ENCODE measurements at places on chromosomes 7 and 10.

DNA sequence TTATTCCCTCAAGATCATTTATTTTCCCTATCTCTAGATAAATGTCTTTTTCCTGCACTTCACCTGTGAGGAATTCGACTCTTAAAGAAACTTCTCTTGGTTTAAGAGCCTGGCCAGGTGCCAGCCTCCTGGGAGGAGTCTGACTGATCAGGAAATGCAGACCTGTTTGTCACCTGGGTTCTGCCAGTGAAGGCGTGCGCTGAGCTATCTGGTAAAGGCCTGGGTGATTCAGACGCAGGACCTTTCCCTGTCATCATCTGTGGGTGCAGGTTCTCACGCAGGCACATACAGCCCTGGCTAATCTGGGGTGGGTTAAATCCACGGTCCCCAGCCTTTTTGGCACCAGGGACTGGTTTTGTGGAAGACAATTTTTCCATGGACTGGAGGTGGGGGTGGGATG is 65.3 kb upstream of the AQP1 start:
- DNase-seq, result no peak

- no peak for DNase-seq
These were observed 34.7 kb upstream of the NPY start for GRCh38 chr7:24249266-24249665.

DNA sequence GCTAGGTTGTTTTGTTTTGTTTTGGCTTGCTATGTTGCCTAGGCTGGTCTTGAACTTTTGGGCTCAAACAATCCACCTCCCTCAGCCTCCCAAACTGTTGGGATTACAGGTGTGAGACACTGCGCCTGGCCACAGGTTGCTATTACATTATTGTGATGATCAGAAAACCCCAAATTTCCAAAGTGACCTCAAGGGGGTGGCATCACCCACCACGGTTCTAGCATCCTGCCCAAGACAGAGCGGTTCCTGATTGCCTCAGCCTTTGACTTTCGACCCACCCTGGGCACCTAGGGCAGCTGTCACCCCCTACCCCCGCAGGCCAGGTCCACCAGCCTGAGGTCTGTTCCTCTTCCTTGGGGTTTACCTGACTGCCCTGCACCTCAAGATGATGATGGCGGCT is 28.4 kb downstream of the SBDS start:
- DNase-seq, result no peak

- no peak for DNase-seq
These were observed 21.6 kb upstream of the FAM180A start for GRCh38 chr7:135770139-135770710.

GRCh38 chr10:5070648-5071410 is 23.4 kb upstream of the AKR1C3 start:
- DNase-seq, result no peak

GRCh38 chr10:24153031-24153430 is 55.9 kb upstream of the KIAA1217 start:
- DNase-seq, result no peak

- DNase-seq, result no peak
These were observed 237.7 kb downstream of the ETV1 start for GRCh38 chr7:13751766-13752165.

GRCh38 chr10:93386631-93387369 is 95.3 kb downstream of the MYOF start:
- no peak for DNase-seq

DNA sequence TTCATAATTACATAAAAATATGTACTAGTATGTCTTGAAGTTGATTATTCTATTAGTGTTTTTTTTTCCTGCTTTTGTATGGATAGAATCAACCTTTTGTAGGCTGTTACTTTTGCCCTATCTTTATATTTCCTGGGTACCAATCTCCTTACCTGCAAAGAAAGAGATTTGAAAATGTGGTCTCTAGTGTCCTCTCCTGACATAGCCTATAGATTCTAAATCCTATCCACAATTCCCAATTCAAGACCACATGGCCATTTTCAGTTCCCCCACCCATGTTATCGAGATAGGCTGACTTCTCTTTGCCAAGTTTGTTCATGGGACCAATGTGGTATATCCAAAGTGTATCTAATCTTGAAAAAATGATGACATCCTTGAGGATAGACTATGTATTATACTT is 269.4 kb upstream of the SEMA3D start:
- DNase-seq, result no peak

DNA sequence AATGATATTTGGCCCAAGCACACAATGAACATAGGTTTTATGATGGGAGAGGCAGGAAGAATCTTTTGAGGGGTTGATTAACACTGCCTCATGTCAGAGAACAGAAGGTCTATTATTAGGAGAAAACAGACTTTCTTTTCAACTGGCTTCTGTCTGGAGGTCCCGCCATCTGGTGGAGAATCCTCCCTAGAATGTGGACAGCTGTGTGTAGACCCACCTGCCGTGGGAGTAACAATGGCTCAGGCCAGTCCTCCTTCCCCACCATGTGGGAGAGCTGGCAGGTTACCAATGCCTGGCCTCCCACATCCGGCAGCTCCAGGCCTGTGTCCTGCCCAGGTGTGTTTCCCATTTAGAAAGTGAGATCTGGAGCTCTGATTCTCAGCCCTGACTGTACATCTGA is 70.4 kb upstream of the AOAH start:
- no peak for DNase-seq

DNA sequence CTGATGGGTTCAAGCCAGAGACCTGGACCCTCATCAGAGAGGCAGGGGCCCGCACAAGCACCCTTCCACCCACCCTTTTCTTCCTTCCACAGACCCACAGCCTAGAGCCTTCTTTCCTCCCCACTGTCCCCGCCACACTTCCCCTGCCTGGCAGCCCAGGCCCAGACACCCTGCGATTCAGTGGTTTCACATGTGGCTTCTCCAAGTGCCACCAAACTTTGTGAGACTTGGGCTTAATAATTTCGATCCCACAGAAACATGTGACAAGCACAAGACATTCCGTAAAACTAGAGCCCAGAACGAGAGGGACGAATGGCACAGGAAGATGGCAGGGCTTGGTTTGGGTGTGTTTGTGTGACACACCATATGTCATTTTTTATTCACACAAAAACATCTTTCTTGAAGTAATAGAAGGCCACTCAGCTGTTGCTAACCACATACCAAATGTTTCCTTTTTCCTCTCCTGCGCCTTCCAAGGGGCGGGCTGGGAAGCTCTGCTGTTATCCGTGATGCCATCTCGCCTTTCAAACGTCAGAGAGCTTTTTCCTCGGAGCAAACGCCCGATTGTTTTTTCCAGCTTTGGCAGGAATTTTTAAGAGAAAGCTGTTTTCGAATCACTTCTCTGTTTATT is 162.9 kb downstream of the GRK5 start:
- DNase-seq, result no peak

DNA sequence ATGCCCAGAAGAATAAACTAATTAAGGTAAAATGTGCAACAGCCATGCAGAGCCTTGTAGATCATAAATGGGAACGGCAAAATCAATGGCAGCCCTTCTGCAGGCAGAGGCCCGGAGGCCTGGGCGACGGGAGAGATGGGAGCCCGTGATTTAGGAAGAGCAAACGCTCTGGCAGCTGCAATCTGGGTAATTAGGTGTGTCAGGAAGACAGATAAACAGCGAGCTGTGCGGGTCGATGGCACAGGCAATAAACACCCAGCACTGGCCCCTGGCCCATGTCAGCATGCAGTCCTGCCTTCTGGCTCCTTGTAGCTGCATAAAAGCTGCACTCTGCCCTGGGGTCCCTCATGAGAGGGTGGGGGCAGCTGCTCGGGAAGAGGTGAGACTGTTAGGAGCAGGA is 78.0 kb downstream of the GOLGA7B start:
- DNase-seq, result no peak

DNA sequence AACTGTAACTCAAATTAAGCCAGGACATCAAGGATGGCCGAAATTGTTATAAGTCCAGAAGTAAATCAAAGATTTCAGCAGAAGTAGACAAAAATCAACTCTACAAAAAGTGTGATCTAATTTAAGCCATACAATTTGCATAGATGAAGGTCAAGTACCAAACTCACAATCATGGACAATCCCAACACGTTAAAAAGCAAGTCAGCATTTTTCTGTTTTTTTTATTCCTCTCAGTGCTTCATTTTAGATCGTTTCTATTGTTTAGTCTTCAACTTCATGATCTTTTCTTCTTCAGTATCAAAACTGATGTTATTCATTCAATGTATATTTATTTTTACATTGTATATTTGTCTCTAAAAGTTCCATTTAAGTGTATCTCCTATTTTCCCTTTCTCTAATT is 674.3 kb upstream of the PHF14 start:
- no peak for DNase-seq

All from stimulated activated effector memory CD8-positive, alpha-beta T cell treated with anti-CD3 and anti-CD28 coated beads, Interleukin-12 subunit alpha, Interleukin-12 subunit beta, amount 100 ng/mL, for 72 hours (primary cell).